ENCODE measurements at places on chromosomes 3 and 15.
A peak's percentile ranks its signal among the peaks of the same experiment; 100 is the strongest.

- DNase-seq = no peak
Observed at GRCh38 chr3:132134611-132135010, 99.8 kb upstream of the CPNE4 start.

- DNase-seq = no peak
Observed at GRCh38 chr3:147373301-147373700, 33.0 kb downstream of the ZIC4 start.

GRCh38 chr15:43218908-43219706 is 1.7 kb downstream of the EPB42 start:
- DNase-seq = peak; percentile 54

GRCh38 chr3:134494495-134494894 is 8.6 kb downstream of the CEP63 start:
- DNase-seq = no peak

DNA sequence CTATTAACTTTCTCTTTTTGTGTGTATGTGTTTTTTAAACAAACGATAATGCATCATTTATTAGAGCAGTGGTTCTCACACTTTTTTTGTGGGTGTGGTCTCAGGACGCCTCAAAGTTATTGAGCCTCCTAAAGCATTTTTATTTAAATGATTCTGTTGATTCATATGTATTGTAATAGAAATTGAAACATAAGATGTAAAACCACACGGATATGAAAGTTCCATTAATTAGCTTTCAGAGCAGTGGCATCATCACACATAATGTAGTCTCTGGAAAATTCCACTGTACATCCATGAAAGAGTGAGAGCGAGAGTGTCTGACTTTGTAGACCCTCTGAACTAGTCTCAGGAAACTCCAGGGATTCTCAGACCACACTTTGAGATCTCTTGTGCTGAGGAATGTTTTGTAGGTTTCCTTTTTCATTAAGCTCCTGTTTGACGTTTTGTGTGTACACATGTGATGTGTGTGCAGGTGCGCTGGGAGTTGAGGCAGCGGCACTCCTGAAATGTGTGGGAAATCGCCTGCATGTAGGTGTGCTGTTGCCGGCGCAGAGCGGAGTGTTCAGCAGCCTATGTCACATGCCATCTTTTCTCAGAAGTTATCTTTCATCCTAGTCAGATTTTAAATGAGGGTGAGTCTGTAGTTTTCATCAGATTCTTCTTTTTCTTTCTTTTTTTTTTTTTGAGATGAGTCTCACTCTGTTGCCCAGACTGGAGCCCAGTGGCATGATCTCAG is 5.3 kb upstream of the TRAK1 start:
- no peak for DNase-seq

- no peak for DNase-seq
Observed at GRCh38 chr3:134147411-134147810, 103.2 kb downstream of the RYK start.

DNA sequence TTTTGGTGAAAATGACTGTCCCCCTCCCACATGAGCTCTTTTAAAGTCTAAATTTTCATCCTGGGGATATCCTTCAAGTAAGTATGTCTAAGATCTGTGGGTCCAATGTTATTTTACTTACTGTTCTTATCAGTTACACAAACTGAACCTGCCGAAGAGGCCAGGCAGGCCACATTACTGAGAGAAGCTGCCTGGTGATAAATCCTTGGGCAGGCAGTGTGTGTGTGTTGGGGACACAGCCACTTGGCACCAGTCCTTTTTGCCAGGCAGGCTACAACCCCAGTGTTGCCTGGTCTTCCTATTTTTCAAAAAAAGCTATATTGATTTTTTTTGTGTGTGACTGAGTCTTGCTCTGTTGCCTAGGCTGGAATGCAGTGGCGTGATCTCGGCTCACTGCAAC is 50.6 kb upstream of the RASA2 start:
- DNase-seq = no peak

DNA sequence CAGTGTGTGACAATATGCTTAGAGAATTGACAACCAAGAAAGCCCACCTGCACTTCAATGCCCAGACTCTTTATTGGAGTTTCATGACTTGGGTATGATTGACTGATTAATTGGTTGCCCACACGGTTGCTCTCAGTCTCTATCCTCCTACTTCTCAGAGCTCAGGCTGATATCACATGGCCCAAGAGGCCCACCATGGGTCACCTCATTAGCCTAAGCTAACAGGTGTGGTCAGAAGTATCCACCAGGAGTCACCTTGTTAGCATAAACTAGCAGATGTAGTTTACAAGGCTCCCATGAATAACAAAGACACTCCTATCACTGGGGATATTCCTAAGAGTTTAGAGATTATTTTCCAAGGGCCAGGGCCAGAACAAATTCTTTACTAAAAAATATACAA is 120.2 kb upstream of the MBNL1 start:
- no peak for DNase-seq

- no peak for DNase-seq
Observed at GRCh38 chr3:100545371-100545770, 53.0 kb downstream of the TMEM45A start.

DNA sequence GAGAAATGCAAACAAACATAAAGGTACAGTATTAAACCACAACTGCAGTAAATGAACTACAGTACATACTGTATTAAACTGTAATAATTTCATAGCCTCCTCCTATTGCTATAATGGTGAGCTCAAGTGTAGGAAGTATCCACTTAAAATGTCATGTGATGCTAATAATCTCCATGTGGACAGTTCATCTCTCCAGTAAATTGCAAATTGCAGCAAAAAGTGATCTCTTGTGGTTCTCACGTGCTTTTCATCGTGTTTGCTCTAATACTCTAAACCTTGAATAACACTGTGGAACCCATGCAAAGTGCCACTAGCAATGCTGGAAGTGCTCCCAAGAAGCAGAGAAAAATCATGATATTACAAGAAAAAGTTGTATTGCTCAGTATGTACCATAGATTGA is 9.2 kb upstream of the FNDC3B start:
- no peak for DNase-seq

- DNase-seq = no peak
Observed at GRCh38 chr3:99506-99905, 97.1 kb upstream of the CHL1 start.

- DNase-seq = no peak
Observed at GRCh38 chr15:100890051-100890720, 10.6 kb downstream of the ALDH1A3 start.

GRCh38 chr3:15831927-15832326 is 34.1 kb upstream of the ANKRD28 start:
- DNase-seq = no peak

GRCh38 chr3:70543493-70543892 is 231.1 kb upstream of the MDFIC2 start:
- no peak for DNase-seq

- DNase-seq = no peak
Observed at GRCh38 chr3:181382656-181383055, 329.1 kb upstream of the SOX2 start.

GRCh38 chr3:159114582-159114981 is 312.7 kb downstream of the MFSD1 start:
- DNase-seq = no peak

GRCh38 chr3:124962403-124962940 is 27.9 kb upstream of the MUC13 start:
- no peak for DNase-seq

GRCh38 chr15:43518197-43518761 is 871 bp downstream of the MAP1A start:
- peak; percentile 67 for DNase-seq

GRCh38 chr3:111751961-111752360 is 107.1 kb upstream of the PHLDB2 start:
- DNase-seq = no peak

GRCh38 chr15:44366971-44367370 is 60.5 kb upstream of the CTDSPL2 start:
- no peak for DNase-seq

DNA sequence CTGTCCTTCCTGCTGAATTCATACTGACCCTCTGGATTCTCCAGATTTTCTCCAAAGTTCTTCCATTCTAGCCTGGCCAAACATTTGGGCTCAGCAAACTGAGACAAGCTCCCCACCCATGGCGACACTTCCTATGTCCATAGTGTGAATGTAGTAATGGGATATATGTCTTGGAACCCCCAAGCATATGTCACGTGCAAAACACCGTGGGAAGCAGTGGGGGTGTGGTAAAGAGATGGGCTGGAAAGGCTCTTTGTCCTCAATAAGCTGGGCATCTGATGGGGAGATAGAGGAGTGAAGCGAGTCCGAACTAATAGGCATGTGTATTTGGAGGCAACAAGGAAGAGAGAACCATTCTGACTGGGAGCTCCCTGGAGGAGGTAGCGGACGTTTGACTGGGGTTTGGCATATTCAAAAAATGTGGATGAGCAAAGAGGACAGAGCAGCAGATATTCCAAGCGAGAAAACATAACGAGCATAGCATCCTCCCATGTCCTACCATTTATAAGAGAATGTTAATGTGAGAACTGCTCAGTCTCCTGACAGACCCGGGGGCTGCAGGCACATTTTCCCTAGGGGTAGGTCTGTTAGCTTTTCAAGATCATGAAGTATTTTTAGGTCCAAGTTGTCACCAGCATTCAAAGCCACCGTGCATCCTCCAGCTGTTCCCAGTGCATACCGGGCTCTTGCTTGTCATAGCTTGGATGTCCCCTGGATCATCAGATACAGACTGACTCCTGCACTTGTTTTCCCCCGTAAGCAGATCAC is 25.6 kb downstream of the TPM1 start:
- no peak for DNase-seq

- no peak for DNase-seq
Observed at GRCh38 chr15:80835336-80835735, 56.2 kb downstream of the CEMIP start.

GRCh38 chr15:70093481-70094319 is 4.0 kb downstream of the TLE3 start:
- no peak for DNase-seq

GRCh38 chr3:155983834-155984474 is 113.5 kb downstream of the GMPS start:
- no peak for DNase-seq

DNA sequence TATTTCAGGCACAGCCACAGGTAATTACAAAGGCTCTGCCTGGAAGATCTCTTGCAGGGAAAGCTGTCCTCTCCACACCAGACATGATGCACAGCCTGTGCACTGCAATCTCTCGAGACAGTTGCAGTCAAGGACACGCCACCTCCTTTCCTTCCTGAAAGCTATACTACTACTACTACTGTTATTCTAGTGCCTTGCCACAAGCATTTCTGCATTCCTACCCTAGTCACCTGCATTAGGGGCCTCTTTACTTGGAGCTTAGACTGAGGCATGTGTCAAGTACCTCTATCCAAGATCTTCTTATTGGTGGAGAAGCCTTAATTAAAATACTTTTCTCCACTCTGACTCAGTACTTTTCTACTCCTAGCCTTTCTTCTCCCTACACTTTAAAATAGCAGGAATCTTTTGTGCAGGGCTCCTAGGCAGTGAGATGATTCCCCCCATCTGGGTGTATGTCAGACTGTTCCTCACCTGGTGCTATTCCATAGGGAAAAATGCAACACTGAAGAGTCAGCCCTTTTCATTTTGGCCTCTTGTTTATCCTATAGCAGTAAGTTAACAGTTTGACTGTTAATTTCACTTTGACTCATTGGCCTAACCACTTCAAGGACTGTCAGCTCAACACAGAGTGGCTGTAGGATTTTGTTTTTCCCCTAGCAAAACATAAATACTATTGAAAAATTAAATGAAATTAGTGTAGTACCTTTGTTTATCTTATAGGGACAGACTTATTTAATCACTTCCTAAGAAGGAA is 78.9 kb downstream of the ESYT3 start:
- DNase-seq = no peak

GRCh38 chr3:42851228-42851834 is 24.3 kb downstream of the CYP8B1 start:
- DNase-seq = no peak

- no peak for DNase-seq
Observed at GRCh38 chr3:3783696-3784095, 15.5 kb upstream of the LRRN1 start.

DNA sequence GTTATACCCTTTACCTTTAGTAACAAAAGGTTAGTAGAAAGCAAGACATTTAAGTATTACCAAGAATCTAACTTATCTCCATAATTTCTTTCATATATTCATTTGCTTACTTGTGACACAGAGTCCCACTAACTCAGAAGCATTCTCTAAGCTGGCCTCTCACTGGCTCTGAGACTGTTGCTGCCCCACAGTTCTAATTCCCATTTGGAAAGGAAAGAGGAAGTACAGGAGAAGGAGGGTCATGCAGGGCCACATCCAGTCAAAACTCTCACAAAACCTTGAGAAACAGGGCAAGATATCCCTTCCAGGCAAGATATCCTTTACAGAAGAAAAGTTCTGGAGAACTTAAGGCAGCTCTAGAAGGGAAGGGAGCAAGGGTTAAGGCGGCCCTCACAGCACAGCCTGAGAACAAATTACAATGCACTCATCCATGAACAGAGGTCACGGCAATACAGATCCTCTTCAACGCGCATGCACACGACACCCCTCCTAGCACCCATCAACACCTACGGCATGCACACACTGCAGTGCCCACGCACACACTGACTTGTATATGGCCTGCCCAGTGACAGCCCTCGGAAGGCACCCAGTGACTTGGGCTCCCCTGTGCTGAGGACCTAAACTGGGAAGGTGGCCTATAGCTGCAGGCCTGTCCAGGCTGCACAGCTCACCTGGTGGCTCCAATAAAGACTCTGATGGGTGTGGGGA is 13.0 kb upstream of the MYO5C start:
- DNase-seq = no peak

DNA sequence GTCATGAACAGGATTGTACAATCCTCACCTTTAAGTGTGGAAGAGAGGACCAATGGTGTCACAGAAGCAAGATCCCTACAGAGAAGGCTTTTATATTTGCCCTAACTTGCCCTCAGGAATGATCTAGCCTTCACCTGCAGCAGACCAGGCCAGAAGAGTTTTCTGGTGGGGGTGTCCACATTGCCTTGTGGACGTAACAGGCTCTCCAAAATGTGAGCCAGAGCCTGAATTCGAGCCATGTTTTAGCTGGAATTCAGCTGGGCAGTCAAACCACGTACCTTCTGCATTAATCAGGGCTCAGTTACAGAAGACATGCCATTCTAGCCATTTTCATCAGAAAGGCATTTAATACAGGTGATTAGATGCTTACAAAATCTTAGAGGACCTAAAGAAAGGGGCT is 23.6 kb upstream of the RAB7A start:
- DNase-seq = no peak

GRCh38 chr3:30795176-30795575 is 99.3 kb downstream of the GADL1 start:
- no peak for DNase-seq

GRCh38 chr3:8560366-8561007 is 58.9 kb downstream of the LMCD1 start:
- no peak for DNase-seq

GRCh38 chr15:52714968-52715367 is 35.8 kb upstream of the ATOSA start:
- no peak for DNase-seq

- DNase-seq = peak; percentile 78
Observed at GRCh38 chr3:52291508-52292181, 4.0 kb downstream of the GLYCTK start.

All from glutamatergic neuron (in vitro differentiated cells).